ENCODE measurements at places on chromosomes 2 and 18.

DNA sequence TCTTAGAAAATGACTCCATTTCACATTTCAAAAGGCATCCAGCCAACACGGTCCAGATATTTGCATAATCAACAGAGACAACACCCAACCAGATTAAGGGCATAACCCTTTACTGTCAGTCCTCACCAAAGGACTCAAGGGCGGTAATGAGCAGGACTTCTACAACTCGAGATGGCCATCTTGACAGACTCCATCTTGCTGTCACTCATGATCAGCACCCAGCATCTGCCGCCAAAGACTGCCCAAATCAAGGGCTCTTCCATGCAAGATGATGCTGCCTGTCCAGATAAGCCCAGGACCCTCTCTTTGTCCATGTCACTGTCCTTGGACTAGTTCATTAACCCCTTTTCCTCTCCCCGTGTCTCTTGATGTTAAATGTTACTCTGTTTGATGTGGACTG lies 77.9 kb downstream of the UXS1 start:
- no peak for DNase-seq

GRCh38 chr2:240060977-240061591 lies 7.8 kb upstream of the OR6B3 start:
- DNase-seq: peak; percentile 63

- DNase-seq: no peak
These were observed 705.1 kb upstream of the GCFC2 start for GRCh38 chr2:76415821-76416220.

GRCh38 chr18:32612651-32613050 lies 142.0 kb upstream of the GAREM1 start:
- no peak for DNase-seq

- DNase-seq: no peak
These were observed 188.7 kb downstream of the ANKRD44 start for GRCh38 chr2:197121756-197122385.

DNA sequence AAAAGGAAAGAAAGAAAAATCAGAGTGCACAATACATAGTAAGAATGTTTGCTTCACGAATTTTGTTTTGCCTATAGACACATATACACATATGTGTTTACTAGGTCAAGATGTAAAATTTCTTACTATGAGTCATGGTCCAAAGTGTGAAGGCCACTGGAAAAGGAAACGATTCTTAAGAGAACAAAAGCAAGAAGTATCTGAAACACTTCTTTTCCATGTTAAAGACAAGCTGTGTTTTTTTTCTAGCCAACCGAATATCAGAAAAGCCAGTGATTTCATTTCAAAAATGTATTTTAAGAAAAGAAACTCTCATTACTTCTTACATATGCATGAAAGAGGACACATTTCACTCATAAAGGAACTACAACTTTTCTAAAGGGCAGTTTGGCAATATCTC lies 24.9 kb downstream of the PECR start:
- no peak for DNase-seq

GRCh38 chr2:8608411-8608954 lies 73.4 kb upstream of the ID2 start:
- DNase-seq: peak; percentile 30

- DNase-seq: no peak
These were observed 460.7 kb upstream of the FANCL start for GRCh38 chr2:58701688-58702301.

- DNase-seq: peak; percentile 74
These were observed 54.5 kb downstream of the EPAS1 start for GRCh38 chr2:46351750-46352138.

DNA sequence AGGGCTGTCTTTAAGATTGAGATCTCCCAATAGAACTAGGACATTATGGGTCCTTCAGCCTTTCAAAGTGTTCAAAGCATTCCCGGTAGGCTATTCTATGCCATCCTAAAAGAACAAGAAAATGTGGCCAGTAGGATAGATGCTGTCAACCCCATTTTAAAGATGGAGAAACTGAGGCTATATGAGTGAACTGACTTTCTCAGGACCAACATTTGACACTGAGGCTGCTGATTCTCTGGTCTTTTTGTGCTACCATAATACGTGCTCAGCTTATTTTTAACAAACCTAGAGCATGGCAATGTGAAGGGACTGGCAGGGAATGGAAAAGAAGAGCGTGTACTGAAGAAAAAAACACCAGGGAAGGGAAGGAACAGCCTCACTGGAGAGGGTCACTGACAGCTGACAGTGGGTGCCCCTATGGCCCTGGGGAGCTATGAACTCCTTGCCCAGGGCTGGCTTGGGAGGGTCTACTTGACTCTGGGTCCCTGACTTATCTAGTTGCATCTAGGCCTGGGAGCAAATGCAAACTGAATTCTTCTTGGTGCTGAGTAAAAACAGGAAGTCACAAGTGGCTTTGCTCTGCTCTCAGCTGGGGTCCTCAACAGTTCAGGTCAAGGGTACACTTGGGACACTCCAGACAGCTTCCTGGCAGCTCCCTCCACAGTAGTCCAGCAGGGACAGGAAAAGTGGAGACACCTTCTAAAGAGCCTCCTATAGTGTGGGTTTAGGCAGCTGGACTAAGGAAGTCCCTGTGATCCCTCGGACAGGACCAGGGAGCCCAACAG lies 2.3 kb downstream of the CYRIA start:
- DNase-seq: no peak

GRCh38 chr2:68833162-68833561 lies 38.0 kb downstream of the BMP10 start:
- DNase-seq: no peak

GRCh38 chr2:43217228-43218154 lies 8.9 kb downstream of the ZFP36L2 start:
- no peak for DNase-seq

DNA sequence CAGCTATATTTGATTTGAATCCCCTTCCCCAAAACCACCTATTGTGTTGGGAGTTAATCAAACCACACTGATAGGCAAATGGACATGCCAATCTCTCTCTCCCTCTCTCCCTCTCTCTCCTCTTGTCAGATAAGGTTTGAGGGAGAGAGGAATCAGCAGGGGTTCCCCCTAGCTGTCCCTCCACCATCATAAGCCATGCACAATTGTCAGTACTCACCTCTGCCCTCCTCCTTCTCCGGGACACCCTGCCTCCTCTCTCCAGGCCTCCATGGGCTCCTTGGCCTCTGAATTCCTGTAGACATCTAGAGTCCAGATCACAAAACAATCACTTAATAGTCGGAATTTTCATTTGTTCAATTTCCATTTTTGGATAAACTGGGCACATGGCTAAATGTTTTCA lies 243.7 kb upstream of the RAB12 start:
- no peak for DNase-seq

GRCh38 chr2:174038462-174038861 lies 73.3 kb upstream of the SP3 start:
- DNase-seq: no peak

DNA sequence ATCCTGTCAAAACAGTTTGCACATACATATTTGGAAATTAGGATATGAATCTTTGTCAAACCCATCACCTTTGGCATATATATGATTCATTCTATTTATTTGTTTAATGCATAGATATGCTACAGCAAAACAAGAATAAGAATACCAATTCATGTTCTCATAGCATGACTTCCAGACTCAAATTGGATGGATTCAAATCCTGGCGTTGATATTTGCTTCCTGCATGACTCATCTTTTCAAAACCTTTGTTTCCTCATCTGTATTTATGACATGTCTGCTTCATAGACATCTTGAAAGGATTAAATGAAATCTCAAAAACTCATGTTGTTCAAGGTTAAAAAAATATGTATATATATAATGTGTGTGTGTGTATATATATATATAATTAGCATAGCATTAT lies 261.3 kb downstream of the MBD5 start:
- no peak for DNase-seq

DNA sequence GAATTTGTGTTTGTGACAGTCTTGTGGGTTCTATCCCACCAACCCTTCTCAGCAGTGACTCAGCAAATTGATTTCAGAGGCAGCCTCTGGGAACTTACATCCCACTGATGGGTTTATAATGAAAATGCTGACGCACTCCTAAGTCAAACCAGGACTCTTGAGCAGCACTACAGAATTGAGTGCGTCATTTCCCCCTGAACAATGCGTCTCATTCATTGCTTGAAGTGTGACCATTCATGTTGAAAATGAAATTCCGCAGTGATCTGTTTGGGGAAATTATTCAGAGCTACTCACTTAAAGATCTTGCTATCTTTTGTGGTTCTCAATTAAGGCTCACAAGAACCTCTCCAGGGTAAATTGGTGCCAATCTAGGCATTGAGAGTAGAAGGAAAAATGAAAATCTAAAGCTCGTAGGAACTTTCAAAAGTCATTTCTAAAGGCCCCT lies 417.7 kb upstream of the SLC14A2 start:
- peak; percentile 19 for DNase-seq

DNA sequence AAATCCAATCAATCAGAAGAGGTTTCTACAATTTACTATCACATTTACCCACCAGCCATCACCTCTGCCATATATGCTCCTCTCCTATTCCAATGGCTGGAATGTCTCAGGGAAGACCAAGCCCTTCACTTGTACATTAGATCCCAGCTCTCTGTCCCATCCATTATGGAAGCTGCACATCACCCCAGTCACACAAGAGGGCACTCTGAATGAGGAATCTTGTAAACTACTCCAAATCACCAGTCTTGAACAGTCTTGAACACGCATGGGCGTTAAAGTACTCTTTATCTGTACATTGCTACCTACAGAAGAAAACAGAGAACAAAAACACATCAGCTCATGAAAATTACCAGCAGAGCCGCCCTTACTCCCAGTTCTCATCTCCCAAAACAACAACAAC lies 38.7 kb downstream of the ZC3H8 start:
- no peak for DNase-seq

DNA sequence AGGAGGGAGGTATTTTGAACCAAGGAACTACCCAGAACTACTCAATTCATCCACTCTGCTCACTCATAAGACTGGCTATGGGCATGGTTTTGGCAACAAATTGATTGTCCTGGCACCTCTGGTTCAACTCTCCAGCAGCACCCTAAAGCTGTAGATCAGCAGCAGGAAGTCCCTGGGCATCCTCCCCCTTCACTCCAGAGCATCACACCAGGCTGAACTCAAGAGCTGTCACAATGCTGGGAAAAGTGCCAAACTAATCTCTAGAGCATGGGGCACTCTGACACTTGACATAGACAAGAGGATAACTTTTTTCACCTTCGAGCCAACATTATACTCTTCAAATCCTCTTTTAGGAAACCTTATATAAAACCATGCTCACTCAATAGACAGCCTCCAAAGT lies 154.1 kb upstream of the RBBP8 start:
- DNase-seq: no peak

DNA sequence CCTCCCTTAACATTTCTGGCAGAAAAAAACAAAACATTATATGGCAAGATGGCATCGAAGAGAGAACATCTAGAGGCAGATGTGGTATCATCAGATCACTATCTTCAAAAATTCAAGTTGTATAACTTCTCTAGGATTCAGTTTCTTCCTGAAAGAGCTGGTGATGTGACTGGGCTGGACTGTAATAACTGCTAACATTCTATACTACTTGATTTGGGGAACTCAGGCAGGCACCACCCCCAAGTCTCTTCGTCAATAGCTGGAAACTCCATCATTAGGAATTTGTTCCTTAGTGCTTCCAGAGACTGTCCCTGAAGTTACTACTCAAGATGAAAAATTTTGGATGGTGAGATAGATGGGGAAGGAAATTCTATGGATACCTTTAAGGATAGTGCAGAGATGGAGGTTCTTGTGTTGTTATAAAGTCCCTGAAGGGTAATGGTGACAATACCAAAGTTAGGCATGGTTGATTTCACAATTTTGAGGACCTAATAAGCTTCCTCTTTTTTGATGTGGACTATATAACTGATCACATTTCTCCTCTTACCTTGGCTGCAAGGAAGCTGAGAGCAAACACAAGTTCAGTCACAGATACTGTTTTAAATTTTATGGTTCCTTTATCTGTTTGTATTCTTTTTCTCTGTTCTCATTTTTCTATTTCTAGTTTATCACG lies 59.1 kb upstream of the PGAP1 start:
- no peak for DNase-seq

- DNase-seq: no peak
These were observed 66.5 kb downstream of the CLHC1 start for GRCh38 chr2:55165626-55166025.

- DNase-seq: peak; percentile 64
These were observed 954 bp downstream of the CCNT2 start for GRCh38 chr2:134919341-134920210.

GRCh38 chr2:126707941-126708340 lies 52.0 kb downstream of the GYPC start:
- no peak for DNase-seq

GRCh38 chr18:23871410-23871809 lies 143.1 kb upstream of the TTC39C start:
- peak; percentile 51 for DNase-seq

- no peak for DNase-seq
These were observed 12.1 kb upstream of the AMER3 start for GRCh38 chr2:130743278-130743677.

DNA sequence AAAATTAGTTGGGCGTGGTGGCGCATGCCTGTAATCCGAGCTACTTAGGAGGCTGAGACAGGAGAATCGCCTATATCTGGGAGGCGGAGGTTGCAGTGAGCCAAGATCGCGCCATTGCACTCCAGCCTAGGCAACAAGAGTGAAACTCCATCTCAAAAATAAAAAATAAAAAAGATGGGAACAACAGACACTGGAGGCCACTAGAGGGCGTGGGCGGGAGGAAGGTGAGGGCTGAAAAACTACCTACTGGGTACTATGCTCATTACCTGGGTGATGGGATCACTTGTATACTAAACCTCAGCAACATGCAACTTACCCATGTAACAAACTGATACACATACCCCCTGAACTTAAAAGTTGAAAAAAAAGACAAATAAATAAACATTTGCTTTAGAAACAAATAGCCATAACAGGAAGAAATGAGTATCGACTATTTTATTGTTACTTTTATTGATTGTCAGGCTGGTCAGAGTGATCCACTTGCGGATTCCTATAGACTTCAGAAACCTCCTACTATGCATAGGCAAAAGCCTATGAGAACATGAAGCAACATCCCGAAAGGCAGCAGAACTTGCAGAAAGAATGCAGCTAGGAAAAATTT lies 61.0 kb downstream of the TMEM163 start:
- DNase-seq: no peak

DNA sequence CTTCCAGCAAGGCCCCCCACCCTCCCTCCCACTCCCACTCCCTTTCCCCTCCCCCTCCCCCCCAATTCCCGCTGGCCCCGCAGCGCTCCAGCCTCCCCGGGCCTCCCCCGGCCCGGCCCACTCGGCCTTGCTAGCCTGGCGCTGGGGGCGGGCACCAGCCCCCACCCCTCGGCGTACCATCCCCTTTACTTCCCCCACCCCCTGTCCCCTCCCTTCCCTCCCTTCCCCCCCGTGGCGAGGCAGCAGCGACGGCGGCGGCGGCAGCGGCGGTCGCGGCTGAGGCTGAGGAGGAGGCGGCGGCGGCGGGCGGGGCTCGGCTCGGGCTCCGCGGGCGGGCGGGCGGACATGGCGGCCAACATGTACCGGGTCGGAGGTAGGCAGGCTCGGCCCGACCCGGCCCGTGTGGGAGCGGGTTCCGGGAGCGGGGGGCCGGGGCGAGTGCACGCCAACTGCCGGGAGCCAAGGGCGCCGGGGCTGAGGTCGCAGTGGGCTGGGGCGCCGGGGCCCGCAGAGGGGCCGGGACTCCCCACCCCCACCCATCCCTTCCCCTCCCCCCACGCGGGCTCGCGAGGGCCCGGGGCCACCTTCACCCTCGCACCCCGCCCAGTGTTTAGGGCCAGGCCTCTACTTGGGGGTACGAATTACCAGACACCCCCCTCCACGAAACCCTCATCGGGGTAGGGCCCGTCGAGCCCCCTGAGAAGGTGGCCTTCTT lies at the start of gene MTA3:
MTA3 (plus strand) TSS at position 232 of the 715 bp plus-strand sequence; CDS start at position 346, 114 bp downstream.
- peak; percentile 57 for DNase-seq

Measured in stimulated activated CD4-positive, alpha-beta T cell treated with anti-CD3 and anti-CD28 coated beads, Interleukin-4, amount 100 ng/mL, for 24 hours (primary cell).